B cell (primary cell): ENCODE measurements at places on chromosomes 11 and 22.

GRCh38 chr11:105333153-105333552 is 193.6 kb upstream of the CARD18 start:
- DNase-seq: no peak

- DNase-seq: no peak
Measured at GRCh38 chr11:67073908-67074307, 17.3 kb downstream of the RHOD start.

GRCh38 chr22:19869497-19870152 is 15.0 kb upstream of the GNB1L start:
- DNase-seq: no peak

DNA sequence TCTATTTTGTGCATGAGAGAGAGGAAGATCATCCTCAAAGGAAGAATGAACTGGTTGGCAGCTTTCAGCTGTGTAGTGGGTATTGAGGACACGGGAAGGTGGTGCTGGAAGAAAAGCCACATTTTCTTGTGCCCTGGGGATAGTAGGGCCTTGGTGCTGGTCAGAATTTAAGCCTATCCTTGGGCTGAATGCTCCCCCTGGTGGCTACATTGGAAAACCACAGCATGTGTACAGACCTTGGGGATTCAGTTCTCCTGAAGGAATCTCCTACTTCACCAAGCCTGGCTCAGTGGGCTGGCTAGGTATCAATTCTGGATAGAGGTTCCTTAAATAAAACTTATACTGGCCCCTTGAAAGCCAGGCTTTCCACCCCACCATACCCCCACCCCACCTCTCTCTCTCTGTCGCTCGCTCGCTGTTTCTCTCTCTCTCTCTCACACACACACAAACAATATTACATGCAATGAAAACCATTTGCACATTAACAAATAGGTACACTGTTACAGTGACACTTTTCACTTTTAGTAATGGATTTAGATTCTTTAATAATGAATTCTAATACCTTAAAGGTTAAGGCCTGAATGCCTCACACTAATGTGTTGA is 2.8 kb upstream of the OR51M1 start:
- peak; percentile 26 for DNase-seq

DNA sequence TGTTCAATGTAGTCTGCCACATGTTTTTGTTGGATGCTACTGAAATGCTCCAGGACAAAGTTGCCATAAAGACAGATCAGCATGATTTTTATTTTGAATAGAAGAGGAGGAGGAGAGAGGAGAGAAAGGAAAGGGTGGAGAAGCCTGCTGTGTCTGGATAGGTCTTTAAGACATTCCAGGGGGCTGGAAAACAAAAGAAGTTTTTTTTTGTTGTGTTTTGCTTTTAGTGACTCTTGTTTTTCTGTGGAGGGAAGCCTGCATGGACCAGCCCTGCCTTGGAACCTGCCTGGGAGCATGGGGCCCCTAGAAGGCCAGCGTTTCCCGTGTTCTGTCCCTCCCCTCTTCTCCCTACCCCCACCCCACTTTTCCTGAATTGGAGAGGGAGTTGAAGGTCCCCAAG is 2.3 kb downstream of the TSPAN18 start:
- no peak for DNase-seq

DNA sequence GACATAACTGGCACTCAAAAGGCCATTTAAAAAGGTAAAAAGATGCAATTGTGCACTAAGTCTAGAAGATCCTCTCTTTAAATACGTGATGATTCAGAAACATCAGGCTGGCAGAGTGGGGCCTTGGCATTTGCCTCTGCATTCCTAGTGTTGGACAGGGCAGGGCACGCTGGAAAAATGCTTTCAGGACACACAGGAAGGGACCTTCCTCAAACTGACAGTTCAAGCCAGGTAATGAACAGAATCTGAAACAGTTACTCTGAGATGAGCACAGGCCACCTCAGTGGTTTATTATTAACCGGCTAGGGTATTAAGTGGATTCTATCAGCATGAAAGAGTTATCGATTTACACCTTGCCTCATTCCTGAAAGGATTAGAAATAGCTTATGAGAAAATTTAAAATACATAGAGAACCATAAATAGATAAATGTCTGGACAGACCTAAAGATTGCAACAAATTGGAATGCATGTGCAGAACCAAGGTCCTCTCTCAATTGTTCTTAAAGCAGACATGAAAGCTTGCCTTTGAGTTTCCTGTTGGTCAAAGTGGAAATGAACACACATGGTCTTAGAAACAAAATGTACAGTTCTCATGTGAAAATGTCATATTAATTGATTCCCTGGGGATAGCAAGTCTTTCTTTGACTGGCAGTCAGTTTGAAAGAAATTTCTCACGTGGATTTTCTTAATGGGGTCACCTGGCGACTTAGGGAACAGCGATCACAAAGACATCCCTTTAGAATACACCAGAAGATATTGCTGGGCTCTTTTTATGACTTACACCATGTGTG is 21.5 kb upstream of the CSNK2A3 start:
- no peak for DNase-seq

GRCh38 chr11:92653454-92653853 is 316.0 kb upstream of the MTNR1B start:
- no peak for DNase-seq

DNA sequence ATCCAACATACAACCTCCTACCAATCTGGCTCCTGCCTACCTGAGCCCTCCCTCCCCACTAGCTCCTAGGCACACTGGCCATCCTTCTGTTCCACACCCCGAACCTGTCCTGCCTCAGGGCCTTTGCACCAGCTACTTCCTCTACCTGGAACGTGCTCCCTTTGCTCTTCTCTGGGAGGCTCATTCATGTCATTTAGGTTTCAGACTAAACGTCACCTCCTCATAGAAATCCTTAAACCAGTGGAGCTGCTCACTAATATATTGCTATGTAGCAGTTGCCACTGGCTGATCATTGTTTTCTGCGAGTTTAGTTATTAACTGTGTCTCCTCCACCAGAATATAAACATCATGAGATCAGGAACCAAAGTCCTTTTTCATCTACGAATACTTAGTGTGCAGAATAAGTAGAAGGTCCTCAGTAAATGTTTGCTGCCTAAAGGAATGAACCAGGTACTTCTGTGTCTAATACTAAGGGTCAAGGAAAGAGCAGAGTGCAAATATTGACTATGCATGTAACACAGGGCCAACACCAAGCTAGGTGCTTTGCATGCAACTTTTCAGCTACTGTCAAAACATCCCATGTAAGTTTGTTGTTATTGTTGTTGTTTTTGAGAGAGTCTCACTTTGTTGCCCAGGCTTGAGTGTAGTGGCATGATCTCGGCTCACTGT is 277.6 kb upstream of the SYN3 start:
- DNase-seq: no peak

DNA sequence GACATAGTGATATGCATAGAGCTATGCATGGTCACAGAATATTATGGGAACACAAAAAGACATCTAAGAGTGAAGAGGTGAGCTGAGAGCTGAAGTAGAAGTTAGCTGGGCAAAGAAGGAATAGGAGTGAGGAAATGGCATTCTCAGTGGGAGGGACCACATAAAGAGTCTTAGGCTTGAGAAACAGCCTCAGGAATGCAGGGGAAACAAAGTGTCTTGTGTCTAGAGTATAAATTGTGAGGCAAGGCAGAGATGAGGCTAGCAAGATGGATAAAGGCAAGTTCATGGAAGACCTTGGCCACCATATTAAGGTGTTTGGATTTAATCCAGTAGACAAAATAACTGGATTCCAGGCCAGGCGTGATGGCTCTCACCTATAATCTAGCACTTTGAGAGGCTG is 40.6 kb upstream of the CRTAM start:
- no peak for DNase-seq

GRCh38 chr22:30183271-30183670 is 63.3 kb downstream of the LIF start:
- no peak for DNase-seq

DNA sequence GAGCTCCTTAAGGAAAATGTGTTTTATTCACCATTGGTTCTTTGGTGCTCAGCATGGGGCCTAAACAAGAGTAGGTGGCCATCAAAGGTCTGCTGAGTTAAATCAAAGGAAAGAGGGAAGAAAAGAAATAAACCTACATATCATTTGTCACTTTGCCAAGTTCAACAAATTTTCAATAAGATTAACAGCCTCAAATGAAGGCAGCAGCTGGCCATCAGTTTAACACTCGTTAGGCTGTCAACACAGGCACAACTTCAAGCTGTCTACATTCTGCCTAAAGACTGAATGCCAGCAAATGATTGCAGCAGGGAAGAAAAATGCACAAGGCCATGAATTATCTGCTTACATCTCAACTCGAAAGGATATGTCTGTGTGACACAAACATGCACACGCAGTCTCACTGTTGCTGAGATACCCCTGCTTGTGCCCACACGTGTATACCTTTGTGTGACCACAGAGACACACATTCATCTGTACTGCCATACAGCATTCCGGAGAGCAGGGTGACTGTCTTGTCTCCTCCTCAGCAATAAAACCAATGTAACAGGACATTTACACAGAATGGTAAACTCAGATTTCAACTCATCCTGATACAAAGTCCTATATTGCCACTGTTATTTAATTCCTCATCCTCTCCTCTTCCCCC is 40.1 kb downstream of the TRIM66 start:
- no peak for DNase-seq

- no peak for DNase-seq
Measured at GRCh38 chr11:8286886-8287285, 23.2 kb upstream of the LMO1 start.

DNA sequence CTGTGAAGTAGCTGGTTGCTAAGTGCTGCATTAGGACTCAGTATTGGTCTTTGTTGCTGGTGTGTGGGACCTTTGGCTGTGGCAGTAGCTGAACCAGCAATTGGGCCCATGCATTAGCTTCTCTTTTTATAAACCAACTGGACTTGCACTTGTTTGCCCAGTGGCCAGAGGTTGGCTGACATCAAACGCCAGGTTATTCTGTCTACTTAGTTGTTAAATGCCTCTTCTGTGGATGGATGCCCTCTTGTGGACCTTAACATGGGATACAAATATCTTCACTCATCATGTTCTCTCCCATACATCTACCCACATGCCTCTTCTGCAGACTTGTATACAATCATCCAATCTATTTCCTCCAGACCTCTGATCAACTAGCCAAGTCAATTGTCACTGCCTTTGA is 26.4 kb upstream of the ARHGAP20 start:
- DNase-seq: no peak
